ENCODE measurements at places on chromosomes 3 and 15. TPM values are rescaled to one million over a fixed set of nuclear protein-coding genes. Genes with fewer than 3 reads are reported as not detected.

CD200 gene
- not detected for total RNA-seq

CPEB1 gene
- total RNA-seq: not detected

FAM174B gene
- total RNA-seq: 10.3 TPM

NUP210 gene
- total RNA-seq: not detected

MPI gene
- total RNA-seq: 63.0 TPM

LSG1 gene
- 24.7 TPM for total RNA-seq
